Activated T-helper 9 cell treated with anti-CD3 and anti-CD28 coated beads, Interleukin-2, amount 50 U/mL, for 16 hours (primary cell): ENCODE measurements at places on chromosomes 6 and 20.

DNA sequence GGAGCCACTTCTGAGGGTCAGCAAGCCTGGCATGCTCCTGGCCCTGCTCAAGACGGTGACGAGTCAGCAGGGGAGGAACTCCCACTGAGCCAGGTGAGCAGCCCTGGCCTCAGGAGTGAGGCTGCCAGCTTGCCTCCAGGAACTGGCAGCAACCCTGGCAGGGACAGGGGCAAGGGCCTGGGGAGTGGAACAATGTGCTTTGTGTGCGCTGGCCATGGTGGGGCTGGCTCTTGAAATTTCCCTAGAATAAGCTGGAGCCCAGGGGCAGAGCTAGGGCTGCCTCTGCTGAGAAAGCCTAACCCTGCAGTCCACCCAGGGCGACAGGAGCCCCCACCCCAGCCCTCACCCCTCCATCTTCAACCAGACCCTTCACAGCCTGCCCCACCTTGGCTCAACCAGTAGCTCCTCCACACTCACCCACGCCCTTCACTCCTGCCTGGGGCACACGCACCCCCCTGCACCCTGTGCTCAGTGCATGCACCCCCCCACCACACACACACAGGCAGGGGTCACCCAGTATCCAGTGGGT, 88.0 kb downstream of the MRPL14 start:
- DNase-seq, result no peak

GRCh38 chr20:47429409-47429808, 72.3 kb upstream of the NCOA3 start:
- no peak for DNase-seq

GRCh38 chr6:36649086-36649485, 29.4 kb upstream of the CDKN1A start:
- DNase-seq, result no peak

DNA sequence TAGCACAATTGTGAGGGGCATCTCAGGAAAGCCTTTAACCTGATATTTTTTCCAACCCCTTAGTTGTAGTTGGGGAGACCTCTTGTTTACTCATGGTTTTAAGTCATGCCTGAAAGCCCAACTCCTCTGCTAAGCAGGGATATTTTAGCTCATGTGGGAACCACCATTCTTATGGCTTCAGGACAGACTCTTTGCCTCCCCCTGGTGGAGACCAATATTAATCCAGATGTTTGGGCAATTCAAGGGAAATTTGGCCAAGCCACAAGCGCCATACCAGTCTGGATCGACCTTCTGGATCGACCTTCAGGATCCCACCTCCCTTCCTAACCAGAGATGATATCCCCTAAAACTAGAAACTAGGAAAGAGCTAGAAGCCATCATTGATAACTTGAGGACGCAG, 211.2 kb downstream of the C6orf118 start:
- DNase-seq, result no peak

DNA sequence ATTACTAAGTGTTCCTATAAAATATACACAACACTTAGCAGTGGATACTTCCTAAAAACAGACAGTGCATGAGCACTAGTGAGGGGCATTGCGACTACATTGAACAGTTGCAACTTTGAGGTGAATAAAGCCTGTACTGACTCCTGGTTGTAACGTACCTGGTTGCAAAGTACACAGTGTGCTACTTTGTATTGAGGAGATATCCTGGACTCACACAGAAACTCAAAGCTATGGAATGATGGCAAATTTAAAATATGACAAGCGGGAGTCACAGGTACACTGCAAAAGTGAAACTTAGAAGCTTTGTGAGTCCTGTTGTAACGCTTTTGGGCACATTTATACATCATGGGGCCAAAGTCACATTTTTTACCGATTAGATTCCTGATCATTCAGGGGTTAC, 55.6 kb upstream of the HLA-A start:
- no peak for DNase-seq

DNA sequence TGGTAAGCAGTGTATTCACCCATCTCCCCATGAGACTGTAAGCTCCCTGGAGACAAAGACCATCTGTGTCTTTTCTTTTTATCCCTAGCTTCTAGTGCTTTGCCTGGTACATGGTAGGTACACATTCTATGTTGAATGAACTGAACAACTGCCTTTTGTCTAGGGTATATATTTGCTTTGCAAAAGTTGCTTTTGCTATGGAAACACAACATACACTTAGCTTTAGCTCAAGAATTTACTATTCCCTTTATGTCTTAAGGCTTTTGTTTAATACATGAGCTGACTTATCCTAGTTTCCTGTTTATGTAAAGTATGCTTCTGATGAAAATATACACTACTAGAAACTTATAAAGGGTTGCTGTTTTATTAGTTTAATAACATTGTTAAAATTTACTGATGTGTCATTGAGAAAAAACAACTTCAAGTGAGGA, 198.2 kb downstream of the PRL start:
- no peak for DNase-seq

- no peak for DNase-seq
Measured at GRCh38 chr6:50820869-50821264, 2.2 kb downstream of the TFAP2B start.

GRCh38 chr20:56247954-56248782, at the start of gene MC3R:
MC3R (plus strand) TSS chr20:56248732; CDS start chr20:56248844, 112 bp downstream.
- no peak for DNase-seq

DNA sequence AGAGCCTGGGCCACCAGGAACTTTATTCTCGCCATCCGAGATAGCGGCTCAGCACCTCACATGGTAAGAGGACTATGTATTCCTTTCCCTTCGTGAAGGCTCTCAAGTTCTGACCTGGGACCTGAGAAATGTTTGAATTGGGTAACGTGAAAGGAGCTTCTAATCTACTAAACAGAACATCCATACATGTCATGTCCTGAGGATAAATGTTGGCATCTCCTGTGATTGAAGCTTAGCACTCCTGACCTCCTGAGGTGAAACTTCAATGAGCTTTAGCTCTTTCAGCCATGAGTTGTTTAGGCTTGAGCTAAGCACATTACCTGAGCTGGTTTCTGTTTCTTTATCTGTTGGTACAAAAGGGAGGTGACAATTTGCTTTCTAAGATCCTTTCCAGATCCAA, 280.9 kb downstream of the PACRG start:
- no peak for DNase-seq

DNA sequence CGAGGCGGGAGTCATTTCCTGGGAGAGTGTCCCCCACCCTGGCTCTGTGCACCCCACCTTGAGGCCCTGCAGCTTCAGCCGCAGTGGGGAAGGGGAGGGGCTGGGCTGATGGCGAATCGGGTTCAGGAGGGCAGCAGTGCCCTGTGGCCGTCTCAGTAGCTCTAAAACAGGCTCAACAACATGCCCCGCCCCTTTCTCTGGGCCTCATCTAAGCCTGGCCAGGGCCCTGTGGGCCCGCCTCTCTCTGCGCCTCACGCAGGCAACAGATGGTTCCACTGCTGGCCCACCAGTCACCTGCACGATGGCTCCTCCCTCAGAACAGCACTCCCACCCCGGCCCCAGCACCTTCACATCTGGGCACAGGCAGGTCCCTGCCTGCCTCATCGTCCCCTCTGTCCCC, 30.2 kb downstream of the CHRNA4 start:
- no peak for DNase-seq

GRCh38 chr20:14415467-14415866, 78.1 kb upstream of the FLRT3 start:
- DNase-seq, result no peak

DNA sequence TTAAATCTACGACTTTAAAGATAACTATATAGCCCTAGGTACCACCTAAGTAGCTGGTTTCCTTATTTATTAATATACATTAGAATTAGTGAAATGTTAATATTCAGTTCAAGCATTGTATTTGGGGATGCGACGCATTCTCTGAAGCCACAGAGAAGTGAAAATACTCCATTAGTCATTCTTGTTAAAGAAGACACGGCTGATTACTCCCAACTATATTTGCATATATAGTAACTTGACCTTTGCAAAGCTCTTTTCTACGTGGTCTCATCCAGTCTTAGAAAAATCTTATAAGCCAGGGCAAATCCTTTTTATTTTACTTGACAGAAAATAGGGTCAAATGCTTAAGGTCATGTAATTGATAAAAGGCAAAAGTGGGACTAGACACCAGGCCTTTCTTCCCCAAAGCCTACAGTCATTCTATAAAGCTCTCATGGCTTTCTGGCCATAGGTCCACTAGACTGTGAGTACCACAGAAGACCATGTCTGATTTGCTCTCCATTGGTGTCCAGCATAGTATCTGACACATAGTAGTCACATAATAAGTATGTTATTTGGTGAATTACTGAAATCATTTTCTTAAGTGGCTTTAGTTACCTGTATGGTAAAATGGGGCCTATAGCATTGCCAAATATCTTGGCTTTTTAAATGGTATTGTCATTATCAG, 11.3 kb downstream of the ZHX3 start:
- DNase-seq, result no peak

DNA sequence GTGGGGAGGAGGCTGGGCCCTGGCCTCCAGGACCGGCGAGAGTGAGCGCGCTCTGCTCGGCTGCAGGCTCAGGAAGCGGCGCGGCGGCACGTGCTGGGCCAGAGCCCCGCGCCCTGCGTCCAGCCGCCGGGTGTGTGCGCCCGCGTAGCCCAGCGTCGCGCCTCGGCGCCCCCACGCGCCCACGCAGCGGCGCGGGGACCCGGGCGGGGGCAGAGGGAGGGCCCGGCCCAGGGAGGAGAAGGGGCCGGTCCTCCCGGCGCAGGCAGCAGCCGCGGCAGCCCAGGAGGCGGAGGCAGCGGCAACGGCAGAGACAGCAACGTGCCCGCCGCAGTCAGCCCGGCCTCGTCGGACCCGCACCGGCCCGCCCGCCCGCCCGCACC, at the start of gene EYA2:
Gene EYA2 (plus strand): TSS at position 265 of the 380 bp plus-strand sequence. CDS start 95,168 bp downstream, outside the sequence.
- no peak for DNase-seq

- no peak for DNase-seq
Measured at GRCh38 chr6:38310061-38310460, 329.7 kb downstream of the BTBD9 start.

DNA sequence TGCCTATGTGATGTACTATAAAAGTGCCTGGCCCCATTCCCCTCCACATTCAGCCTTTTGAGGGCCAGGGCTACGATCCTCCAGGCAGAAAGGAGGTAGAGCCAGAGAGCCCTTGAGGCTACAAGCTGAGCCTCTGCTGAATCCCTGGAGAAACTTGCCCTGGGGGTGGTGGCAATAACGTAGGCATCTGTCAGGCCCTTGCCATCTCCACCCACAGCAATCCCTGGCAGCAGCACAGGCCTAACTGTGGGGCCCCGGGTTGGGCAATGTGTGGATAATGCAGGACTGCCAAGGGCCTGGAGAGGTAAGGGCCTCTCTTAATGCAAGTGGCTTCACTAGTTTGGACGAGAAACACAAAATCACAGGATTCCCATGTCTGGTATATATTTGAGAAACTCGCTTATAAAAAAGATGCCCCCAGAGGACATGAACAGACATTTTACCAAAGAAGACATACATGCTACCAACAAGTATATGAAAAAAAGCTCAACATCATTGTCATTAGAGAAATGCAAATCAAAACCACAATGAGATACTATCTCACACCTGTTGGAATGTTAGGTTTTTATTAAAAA, 99.0 kb downstream of the QRSL1 start:
- no peak for DNase-seq

- DNase-seq, result no peak
Measured at GRCh38 chr6:57182017-57182432, 9.9 kb downstream of the BAG2 start.

GRCh38 chr6:157667211-157668008, 155.6 kb upstream of the SNX9 start:
- DNase-seq, result peak; percentile 23

GRCh38 chr6:117829594-117830319, 77.3 kb upstream of the SLC35F1 start:
- no peak for DNase-seq

DNA sequence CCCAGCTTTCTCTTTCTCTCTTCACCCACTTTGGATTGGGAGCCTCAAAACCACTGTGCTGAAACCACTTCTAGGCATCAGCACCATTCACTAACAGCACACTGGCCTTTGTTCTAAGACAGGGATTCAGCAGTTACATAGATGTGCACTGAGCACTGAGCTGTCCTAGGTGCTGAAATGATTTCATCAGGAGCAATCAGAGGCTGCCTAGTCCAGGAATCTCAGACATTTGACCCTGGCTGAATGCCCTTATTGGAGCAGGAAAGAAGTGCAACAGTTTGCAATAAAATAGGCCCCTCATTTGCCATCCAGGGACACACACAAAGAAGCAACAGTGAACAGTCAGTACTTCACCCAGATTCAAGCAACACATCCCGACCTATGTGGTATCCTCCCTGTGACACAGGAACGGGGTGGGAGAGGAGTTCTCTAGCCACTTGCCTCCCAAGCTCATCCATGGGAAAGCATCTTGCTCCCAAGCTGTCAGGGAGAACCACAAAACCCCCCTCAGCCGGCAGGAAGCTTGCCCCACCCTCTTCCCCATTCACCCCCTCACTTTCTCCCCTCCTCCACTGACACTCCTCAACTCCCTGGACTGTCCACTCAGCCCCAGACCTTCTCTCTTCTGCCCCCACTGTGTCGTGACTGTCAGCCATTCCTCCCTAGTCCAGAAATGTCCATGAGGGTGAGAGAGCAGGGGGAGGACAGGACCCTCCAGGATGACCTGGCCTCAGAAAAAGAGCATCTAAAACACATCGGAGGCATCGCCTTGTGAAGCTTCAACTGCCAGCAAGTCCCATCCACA, 304.4 kb downstream of the PREX1 start:
- DNase-seq, result no peak

DNA sequence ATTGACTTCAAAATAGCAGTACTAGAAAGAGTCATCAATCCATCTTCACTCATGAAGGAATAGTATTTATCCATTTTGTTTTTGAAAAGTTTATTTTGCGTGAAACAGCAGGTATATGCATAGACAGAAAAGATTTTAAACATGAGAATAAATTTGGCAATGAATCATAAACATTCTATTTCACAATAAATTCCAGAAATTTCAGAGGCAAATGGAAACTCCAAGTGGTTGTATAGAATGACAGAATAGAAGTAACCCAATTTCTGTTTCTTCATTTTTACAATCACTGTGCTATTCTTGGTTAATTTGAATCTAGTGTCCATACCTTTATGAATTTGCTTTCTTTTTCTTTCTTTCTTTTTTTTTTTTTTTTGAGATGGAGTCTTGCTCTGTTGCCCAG, 173.0 kb upstream of the ECI2 start:
- DNase-seq, result no peak

DNA sequence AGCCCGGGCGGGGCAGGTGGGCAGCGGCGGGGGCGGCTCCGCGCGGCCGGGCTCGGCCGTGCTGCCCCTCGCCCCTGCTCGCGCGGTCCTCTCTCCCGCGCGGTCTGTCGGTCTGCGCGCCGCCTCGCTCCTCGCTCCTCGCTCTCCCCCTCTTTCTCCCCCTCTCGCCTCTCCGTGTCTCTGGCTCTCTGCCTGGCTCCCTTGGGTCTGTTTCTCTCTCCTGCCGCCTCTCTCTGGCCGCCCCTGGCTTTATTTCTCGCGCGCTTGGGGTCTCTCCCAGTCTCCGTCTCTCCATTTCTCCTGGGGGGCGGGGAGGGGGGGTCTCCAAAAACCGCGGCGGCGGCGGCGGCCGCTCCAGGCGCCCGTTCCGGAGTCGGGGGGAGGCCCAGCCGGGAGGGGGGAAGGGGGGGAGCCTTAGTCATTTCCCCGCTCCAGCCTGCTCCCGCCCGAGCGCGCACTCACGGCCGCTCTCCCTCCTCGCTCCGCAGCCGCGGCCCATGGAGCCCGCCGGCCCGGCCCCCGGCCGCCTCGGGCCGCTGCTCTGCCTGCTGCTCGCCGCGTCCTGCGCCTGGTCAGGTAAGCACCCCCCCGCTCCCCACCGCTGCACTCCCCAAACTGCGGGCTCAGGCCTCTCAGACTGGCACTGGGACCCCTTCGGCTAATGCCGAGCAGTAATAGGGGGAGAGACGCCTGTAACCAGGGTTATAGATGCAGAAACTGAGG, at the start of gene SIRPA:
Gene SIRPA (plus strand): TSS at position 457 of the 723 bp plus-strand sequence. CDS start 41 bp downstream, at position 498.
- DNase-seq, result no peak
